Heart right ventricle (tissue), 16 donors: ENCODE measurements at places on chromosomes 1 and 21. TPM values are rescaled to one million over a fixed set of nuclear protein-coding genes. Genes with fewer than 3 reads are reported as not detected.
A peak's percentile ranks its signal among the peaks of the same experiment; 100 is the strongest.

GRCh38 chr1:53946252-53947171 is at the start of gene LRRC42:
Gene LRRC42 (plus strand): TSS chr1:53946350. CDS start chr1:53952000, 5,650 bp downstream.
- DNase-seq: no peak
- H3K4me3 ChIP-seq: peak within 1 kb of the TSS; percentile 79
- peak within 1 kb of the TSS; percentile 83 for H3K27ac ChIP-seq
- peaks cover 14% of the 10 kb centered on the region for H3K36me3 ChIP-seq

GRCh38 chr21:43743947-43744346 is 25.0 kb downstream of the PDXK start:
- DNase-seq: no peak
- H3K27ac ChIP-seq: no peak overlapping the region
- no peak overlapping the region for H3K4me3 ChIP-seq
- H3K27me3 ChIP-seq: no peaks in the 10 kb centered on the region
- peaks cover 63% of the 10 kb centered on the region for H3K36me3 ChIP-seq
- no peaks in the 10 kb centered on the region for H3K4me1 ChIP-seq

DNA sequence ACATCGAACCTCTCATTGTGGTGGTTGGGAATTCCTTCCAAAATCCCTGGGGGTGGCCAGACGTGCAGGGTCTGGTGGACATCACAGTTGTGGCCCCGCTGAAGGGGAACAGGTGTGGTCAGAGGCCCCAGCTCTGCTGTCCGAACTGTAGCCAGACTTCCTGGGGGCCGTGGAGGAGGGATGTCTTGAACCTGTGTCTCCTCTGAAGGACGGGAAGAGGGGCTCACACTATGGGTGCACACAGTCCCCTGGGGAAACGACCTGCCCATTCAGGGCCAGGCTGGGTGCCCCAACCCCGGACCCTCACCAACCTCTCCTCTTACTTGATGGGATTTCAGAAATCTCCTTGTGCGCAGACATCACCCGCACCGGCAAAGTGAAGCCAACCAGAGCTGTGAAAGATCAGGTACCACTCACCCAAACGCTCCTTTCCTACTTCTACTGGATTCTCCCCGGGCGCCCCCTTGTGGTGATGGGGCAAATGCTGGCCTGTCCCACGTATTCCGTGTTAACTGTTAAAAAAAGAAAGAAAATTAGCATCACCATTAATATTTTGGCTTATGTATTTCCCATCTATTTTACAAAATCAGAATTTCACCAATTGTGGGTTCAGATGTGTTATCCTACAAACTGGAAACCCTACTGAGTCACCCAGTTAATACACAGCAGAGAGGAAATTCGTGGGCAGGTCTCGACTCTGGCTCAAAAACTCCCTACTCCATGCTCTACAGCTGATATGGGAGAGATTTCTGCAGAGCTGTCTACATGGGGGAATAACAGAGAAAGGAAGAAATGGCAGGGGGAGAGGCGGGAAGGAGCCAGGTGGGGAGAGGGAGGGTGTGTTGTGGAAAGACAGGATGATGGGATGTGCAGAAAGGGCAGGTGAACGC is 28.1 kb downstream of the PADI4 start:
- H3K4me1 ChIP-seq: no peaks in the 10 kb centered on the region
- H3K27ac ChIP-seq: no peak overlapping the region
- H3K4me3 ChIP-seq: no peak overlapping the region

DNA sequence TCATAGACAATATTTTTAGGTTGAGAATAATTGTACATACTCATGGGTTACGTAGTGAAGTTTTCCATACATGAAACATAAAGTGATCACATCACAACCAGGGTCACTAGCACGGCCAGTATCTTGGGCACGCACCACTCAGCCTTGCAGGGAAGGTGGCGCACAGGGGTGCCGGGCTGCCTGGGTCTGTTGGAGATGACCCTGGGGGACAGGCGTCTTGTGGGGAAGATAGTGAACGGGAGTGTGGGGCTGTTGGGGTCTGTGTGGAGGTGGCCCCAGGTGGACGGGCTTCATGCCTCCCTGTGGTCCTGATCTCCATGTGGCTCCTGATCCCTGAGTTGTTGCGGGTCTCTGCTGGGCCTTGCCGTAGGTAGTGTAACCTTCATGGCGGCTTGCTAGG is 38.3 kb upstream of the PRSS38 start:
- no peaks in the 10 kb centered on the region for H3K27me3 ChIP-seq
- no peak overlapping the region for H3K4me3 ChIP-seq
- H3K36me3 ChIP-seq: peaks cover 37% of the 10 kb centered on the region
- peaks cover 8% of the 10 kb centered on the region for H3K4me1 ChIP-seq

DNA sequence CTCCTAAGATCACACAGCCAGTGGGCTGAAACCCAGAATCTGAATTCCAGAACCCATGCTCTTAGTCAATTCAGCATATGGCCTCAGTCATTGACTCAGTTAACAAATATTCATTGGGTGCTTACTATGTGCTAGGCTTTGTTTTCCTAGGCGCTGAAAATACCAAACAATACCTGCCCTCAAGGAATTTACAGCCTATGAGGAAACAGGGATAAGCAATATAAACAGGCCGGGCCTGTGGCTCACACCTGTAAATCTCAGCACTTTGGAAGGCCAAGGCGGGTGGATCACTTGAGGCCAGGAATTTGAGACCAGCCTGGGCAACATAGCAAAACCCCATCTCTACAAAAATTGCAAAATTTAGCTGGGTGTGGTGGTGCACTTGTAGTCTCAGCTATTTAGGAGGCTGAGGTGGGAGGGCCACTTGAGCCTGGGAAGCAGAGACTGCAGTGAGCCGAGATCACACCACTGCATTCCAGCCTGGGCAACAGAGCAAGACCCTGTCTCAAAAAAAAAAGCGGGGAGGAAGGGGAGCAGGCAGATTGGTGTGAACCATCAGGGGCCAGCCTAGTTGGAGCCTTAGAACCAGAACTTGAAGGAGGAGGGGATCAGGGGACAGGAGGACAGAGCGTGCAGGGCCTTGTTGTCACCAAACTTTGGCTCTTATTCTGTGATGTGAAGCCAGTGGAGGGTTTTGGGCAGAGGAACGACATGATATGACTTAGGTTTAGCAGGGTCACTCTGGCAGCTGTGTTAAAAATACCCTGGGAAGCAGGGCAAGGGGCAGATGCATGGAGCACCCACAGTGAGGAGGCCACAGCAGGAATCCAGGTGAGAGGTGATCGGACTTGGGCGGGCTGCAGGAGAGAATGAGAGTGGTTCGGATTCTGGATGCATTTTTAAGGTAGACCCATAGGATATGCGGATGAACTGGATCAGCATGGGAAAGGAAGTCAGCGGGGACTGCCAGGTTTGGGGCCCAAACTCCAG is 5.8 kb downstream of the TINAGL1 start:
- H3K27me3 ChIP-seq: no peaks in the 10 kb centered on the region
- H3K27ac ChIP-seq: peak overlapping the region; percentile 94
- DNase-seq: no peak
- H3K4me1 ChIP-seq: peaks cover 67% of the 10 kb centered on the region
- H3K36me3 ChIP-seq: peaks cover 55% of the 10 kb centered on the region

DNA sequence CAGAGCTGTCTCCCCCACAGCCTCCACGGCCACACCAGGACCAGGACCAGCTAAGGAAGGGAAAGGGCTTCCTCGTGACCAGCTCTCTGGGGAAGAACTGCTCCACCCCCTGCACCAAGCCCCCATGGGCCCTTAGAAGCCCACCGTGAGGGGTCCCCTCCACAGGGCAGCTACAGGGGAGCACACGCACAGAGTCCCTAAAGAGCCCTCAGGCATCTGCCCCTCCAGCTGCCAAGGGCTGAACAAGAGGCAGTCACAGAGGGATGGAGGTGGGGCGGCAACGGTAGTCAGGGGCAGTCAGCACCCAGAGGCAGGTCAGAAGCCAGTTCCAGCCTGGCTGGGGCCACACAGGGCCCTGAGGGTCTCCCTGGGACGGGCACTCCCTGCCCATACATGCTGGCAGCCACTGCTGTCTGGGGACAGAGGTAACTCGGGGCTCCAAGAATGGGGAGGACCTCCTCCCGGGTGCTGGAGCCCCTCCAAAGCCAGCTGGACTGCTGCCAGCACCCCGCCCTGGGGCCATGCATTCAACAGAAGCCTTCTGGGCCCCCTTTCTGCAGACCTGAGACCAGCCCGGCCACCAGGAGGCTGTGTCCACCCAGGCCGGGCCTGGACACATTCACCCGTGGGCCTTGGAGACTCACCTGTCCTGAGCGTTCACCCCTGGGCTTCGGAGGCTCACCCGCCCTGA is 18.7 kb downstream of the SLC19A1 start:
- H3K36me3 ChIP-seq: peaks cover 36% of the 10 kb centered on the region
- H3K4me1 ChIP-seq: no peaks in the 10 kb centered on the region
- peak; percentile 16 for DNase-seq
- no peaks in the 10 kb centered on the region for H3K27me3 ChIP-seq
- H3K27ac ChIP-seq: no peak overlapping the region

DNA sequence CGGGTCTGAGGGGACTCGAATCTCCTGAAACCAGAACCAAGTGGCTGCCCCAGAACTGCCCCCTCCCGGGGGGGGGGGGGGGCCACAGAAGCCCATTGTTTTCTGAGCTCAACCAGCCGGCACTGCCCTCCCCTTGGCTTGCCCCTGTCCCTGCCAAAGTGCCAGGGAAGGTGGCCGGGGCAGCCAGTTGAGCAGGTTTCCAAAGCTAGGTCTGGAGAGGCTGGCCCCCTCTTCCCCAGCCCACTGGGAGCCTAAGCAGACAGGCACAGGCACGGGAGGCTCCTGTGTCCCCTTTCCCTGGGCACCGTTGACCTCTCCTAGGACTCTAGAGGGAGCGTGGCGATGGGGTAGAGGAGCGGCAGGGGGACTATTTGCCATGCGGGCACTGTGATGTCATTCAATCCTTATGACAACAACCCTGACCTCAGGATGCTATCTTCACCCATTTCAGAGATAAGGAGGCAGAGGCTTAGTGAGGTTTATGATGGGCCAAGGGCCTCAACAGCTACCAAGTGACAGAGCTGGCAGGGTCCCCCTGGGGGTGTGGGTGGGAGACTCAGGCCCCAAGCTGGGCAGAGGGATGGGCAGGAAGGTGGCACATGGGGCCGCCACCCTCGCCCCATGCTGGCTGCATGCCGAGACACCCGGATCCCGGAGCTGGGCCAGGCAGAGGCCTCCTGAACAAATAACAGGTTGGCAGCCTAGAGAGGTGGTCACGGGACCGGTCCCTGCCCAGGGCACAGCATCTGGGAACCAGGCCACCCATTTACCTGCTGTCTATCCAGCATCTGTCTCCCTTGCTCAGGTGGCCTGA is 35.0 kb downstream of the RAP1GAP start:
- no peak overlapping the region for H3K4me3 ChIP-seq
- H3K27me3 ChIP-seq: peaks cover 13% of the 10 kb centered on the region
- no peak for DNase-seq
- H3K4me1 ChIP-seq: peaks cover 5% of the 10 kb centered on the region
- H3K27ac ChIP-seq: no peak overlapping the region

- H3K27ac ChIP-seq: no peak overlapping the region
- no peak for DNase-seq
Measured at GRCh38 chr1:205589618-205590456, 42.0 kb downstream of the ELK4 start.

DNA sequence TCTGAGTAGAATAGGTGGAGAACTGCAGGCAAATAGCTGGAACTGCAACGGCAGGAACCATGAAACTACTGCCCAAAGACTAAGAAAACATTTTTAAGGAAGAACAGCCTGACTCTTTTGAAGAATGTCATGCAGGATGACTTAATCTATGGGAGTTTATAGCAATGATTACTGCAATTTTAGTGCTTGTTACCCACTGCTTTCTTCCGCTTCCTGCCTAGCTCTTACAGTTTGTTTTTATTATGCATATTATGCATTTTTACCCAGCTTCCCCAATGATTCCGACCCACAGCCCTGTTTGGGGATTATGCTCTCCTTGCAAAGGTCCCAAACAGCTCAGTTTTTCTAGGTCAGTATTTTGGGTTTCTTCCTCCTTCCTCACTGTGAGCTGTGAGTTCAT is 71.2 kb downstream of the PCNX2 start:
- no peak overlapping the region for H3K4me3 ChIP-seq
- no peaks in the 10 kb centered on the region for H3K4me1 ChIP-seq
- H3K36me3 ChIP-seq: no peaks in the 10 kb centered on the region
- H3K27ac ChIP-seq: no peak overlapping the region

GRCh38 chr1:15820478-15820877 is 13.0 kb upstream of the UQCRHL start:
- H3K27me3 ChIP-seq: no peaks in the 10 kb centered on the region
- H3K36me3 ChIP-seq: no peaks in the 10 kb centered on the region
- DNase-seq: no peak
- no peak overlapping the region for H3K4me3 ChIP-seq
- peaks cover 12% of the 10 kb centered on the region for H3K4me1 ChIP-seq

KRTAP11-1 gene
- total RNA-seq: not detected

IFNAR2 gene
- 9.1 TPM for total RNA-seq

S100A7 gene
- not detected for total RNA-seq
